Mesendoderm (in vitro differentiated cells): ENCODE measurements at places on chromosomes 3 and 15.

GRCh38 chr3:98821063-98821462 is 57.9 kb downstream of the ST3GAL6 start:
- no peak for DNase-seq

DNA sequence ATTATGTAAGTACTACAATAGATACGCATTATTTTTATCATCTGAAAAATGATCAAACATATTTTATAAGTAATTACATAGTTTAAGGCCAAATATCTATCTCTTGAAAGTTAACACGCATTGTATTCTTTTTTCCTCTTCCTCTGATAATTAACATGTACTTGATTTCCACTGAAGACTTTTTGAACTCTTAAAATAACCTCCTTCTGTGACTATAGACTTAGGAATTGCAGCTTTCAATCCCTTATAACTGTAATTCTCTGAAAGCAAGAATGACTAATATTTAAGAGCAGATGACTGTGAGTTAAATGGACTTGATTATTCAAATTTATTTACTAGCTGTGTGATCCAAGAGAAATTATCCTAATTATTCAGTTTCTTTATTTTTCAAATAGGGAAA is 730.6 kb upstream of the NECTIN3 start:
- no peak for DNase-seq

GRCh38 chr3:161557445-161558150 is 61.0 kb downstream of the OTOL1 start:
- DNase-seq: no peak

- no peak for DNase-seq
These were observed 22.1 kb downstream of the KLHL25 start for GRCh38 chr15:85772668-85773067.

- DNase-seq: no peak
These were observed 504.9 kb downstream of the TBL1XR1 start for GRCh38 chr3:176692199-176692965.

DNA sequence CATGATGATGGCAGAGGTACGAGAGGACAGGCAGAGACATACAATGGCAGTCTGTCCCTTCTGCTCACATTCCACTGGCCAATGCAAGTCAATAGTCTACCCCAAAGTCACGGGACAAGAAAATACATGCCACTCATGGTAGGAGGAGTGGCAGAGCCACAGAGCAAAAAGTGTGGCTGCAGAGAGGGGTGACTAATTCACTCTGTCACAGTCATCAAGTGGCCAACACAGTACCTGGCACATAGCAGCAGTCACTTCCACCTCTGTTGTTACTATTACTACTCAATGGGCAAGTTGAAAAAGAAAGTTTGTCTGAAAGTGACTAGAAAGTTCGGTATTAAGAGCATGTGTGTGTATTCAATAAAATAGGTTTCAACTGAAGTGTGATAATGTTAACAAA is 91.4 kb downstream of the SMAD3 start:
- DNase-seq: no peak

- DNase-seq: no peak
These were observed 2.9 kb upstream of the STRIT1 start for GRCh38 chr3:155296413-155296812.

DNA sequence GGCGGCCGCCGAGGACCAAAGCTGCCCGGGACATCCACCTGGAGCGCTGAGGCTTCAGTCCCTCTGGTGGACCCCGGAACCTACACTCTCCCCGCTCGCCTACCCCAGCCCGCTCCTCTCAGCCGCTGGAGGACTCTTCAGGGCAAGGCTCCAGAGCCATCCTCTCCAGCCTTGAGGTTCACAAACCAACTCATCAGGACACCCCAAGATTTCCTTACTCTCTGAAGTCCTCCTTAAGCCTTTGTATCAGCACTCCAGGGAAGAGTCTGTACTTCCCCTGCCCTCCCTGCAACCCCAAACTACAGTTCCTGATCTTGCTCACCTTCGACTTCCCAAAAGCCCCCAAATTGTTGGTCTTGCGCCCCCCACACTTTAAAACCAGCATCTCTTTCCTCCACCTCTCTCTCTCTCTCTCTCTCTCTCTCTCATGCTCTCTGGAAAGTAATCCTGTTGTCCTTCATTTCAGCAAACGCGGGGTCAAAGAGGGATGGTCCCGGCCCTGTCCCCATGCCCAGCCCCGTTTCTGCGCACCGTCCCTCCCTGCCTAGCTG is 438 bp downstream of the THBS1 start:
- no peak for DNase-seq

- DNase-seq: peak; percentile 25
These were observed 1011.9 kb downstream of the VGLL3 start for GRCh38 chr3:85979034-85979433.

DNA sequence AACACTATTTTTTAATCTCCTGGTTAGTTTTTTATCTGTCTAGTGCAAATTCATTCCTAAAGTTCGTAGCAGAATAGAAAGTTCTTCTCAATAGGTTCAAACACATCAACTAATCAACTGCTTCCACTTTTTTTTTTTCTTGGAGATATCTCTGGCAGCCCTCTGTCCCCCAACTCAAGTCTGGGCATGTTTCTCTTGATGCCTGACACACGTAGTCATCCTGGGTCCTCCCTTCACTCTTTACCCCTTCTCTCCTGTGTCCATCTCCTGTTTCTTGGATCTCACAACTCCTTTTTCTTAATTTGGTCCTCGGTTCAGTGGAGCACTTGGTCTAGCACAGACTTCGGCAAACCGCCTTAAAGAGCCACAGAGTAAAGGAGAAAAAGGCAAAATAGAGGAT is 14.4 kb downstream of the TNFAIP8L3 start:
- no peak for DNase-seq

DNA sequence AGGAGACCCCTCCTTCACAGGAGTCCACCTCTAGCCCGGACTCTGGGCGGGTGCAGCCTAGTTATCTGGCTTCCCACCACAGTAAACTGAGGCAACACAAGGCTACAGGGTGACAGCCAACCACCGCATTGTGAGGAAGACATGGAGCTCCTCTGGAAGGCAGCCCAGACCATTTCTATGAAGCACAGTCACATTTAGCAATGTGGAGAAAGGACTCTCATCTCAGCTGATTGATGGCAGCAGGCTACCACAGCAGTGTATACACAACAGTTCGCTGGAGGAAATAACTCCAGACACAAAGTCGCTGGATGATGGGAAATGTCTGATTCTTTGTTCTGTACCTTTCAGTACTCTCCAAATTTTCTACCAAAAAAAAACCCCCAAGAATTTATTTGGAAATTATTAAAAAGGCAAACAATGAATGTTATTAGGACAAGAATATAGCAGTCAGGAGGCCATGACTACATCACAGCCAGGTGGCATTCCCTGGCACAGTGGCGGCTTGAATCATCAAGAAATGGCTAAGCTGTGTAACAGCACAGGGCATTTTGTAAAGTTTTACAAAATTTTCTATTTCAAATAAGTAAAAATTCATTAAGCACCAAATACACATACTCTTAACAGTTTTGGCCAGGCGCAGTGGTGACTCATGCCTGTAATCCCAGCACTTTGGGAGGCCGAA is 40.1 kb downstream of the FAN1 start:
- DNase-seq: no peak

GRCh38 chr3:126373682-126374601 is 16.7 kb upstream of the KLF15 start:
- no peak for DNase-seq

- DNase-seq: no peak
These were observed 60.3 kb downstream of the BDH1 start for GRCh38 chr3:197495499-197495898.

DNA sequence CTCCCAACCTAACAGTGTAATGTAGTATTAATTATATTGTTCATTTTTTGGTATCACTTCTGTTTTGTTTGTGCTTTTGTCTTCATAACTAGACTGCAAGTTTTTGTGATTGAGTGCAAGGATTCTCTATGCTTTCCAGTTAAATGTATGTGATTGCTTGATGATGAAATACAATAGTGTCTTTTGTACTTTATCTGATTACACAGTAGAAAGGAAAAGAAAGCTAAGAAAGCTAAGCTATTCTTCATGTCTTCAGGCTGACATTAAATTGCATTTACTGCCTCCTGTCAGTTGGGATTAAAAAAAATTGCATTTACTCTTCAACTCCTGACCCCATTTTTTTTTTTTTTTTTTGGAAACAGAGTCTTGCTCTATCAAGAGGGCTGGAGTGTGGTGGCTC is 28.5 kb downstream of the RTF1 start:
- DNase-seq: no peak

GRCh38 chr3:187717572-187717971 is 15.2 kb upstream of the RTP2 start:
- DNase-seq: no peak

DNA sequence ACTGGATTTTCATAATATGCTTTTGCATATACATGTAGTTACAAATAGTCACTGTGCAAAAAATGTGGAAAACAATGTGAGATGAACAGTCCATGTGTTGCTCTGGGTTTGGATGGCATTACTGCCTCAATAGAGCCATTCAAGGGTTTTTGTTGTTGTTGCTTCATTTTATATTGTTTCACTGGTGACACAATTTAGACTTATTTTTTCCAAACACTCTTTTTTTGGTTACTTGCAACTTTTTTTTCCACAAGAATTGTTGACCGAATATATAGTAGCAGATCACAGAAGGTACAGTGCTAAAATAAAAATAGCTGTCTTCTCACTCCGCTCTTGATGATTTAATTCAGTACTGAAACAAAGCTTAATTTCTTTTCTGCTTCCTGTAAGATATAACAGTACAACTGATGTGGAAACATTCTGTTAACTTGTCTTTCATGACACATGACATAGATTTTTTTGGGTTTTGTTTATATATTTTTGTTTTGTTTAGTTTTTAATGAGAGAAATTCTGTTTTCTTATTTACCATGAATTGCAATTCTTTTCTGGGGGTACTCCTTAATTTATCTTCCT is 618.6 kb downstream of the NAALADL2 start:
- DNase-seq: no peak

GRCh38 chr3:52280050-52280461 is 1.6 kb upstream of the WDR82 start:
- no peak for DNase-seq

DNA sequence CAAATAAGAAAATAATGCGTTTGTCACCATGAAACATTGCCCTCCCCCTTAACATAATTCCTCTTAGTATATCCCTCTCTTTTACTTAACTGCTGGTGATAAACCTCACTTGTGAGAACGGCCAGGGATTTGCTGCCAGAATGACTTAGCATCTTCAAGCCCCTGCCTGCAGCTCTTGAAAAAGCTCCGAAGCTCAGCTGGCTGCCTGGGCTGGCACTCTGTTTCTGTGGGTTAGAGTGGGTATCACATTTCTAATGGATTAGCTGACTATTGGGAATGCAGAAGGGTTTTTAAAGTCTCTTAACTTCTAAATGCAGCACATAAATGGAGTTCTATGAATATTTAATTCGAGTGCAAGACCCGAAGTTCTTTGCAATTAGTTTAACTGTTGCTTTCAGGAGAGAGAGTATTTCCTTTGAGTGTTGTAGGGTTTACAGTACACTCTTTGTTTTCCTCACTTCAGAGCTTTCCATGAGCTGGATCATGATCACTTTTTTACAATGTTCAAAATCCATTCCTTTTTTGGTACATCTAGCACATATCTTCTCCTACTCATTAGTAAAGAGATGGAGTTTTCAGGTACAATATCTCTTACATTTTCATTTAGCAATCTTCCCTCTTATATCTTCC is 124.7 kb upstream of the RBMS3 start:
- peak; percentile 55 for DNase-seq

GRCh38 chr3:133037436-133037835 is 755 bp upstream of the TMEM108 start:
- no peak for DNase-seq

DNA sequence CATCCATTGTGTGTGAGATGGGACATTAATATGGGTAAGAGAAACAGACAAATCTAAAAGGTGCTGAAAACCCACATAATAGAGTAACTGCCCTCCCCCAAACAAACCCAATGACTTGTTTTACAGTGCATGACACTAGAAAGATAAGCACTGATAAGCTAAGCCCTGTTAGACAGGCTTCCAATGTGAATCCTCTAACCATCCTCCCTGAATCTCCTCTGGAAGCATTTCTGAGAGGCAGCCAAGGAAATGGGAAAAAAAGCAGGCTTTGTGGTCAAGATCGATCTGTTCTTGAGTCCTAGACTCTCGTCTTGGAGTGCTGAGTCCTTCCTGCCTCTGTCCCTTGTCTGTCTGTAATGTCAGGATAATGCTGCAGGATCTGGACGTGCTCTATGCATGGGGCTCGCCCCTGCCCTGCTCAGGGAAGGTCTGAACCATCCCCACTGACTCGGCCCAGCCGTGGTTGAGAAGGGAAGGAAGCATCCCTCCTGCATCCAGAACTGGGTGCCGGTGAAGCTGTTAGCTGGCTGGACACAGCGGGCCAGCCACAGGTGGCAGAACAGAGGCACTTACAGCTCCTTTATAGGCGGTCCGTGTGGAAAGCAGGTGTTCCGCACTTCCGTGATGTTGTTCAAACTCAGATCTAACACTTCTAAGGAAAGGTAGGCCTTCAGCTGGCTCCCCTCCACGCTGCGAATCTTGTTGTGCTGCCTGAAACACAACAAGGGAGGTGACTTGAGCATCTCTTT is 84.1 kb downstream of the LRIG1 start:
- DNase-seq: peak; percentile 80

DNA sequence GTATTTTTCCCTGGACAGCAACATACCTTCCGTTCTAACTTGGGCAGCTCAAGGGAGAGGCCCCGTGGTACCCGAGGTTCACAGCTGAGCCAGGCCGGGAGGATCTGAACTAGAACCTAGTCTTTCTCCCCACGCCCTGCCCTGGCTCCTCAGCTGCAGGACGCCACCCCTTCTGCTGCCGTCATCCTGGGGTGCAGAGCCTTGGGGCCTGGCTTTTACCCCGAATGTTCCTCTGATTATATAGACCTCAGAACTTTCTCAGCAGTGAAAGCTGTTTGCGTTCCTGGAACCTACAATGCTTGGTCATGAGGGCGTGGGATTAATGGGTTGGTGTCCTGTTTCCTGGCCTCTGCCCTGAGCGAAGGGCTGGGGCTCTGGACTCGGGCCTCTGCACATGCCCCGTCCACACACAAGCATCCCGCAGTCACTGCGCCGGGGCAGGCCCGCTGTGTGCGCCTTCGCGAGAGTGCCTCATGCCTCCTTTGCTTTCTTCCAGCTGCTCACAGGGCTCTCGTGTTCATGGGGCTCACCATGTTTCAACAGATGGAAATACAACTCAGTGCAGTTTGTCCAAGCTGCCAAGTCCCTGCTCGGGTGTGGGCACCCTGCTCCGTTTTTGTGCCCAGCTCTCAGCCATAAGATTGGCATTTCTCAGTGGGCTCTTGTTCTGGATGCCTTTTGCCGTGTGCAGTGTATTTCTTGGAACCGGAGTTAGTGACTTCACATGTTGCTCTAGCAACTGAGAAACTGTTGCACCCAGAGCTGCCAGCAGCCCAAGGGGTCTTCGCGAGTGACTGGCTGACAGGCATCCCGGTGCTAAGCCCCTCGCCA is 20.4 kb downstream of the SYNM start:
- DNase-seq: no peak

GRCh38 chr3:150407808-150408220 is 284 bp upstream of the TSC22D2 start:
- DNase-seq: no peak

DNA sequence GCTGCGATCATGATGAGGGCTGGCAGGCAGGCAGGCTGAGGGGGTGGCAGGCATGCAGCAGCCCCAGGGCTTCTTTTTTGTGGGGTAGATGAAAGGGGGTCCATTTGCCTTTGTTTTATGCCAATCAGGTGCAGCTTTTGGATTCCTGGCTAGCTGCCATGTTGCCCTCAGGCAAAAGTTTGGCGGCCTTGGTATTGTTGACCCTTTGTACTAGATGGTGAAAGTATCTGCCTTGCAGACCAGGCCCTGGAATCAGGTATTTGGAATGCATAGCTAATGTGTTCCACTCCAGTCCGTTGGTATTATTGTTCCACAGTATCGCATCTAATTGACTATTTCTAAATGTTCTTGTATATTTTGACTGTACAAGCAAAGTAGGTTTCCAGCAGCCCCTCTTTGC is 35.0 kb downstream of the EEFSEC start:
- no peak for DNase-seq
